Stromal cell of bone marrow (primary cell): ENCODE measurements at places on chromosomes 3 and 15.

DNA sequence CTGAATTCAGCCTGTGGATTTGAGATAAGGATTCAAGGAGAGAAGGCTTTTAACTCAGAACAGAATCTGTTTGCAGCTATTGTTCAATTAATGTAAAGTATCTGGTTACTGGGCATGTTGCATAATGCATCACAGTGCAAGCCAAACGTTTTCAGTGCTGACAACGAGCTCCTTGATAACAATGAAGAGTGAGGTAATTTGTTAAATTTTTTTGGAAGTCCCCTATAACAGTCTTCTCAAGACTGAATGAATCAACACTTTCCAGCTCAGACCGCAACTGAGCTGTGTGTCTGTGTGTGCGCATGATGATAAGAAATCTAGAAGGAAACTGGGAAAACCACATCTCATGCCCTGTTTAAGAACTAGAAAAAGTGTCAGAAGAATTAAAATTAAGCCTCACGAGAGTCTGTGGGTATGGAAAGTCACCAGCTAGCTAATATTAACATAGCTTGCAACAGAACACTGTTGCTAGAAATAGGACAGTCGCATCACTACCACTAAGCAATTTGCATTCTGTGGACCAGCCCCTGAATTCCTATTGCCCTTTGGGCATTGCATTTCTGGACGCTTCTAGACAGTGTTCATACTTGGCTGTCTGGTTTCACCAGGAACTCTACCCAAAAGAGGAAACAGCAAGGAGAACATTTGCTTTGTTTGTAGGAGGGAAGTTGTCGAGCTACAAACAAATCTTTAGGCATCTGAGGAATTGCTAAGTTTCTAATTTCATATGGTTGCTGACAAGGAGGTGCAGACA, 43.7 kb upstream of the ATP2C1 start:
- peak; percentile 29 for DNase-seq

GRCh38 chr3:182323898-182324297, 469.4 kb upstream of the ATP11B start:
- no peak for DNase-seq

- DNase-seq, result no peak
These were observed 760.8 kb upstream of the CFAP20DC start for GRCh38 chr3:59810606-59811005.

- DNase-seq, result peak; percentile 1
These were observed 681.6 kb upstream of the ARPP21 start for GRCh38 chr3:34957677-34958076.

- no peak for DNase-seq
These were observed 316.7 kb downstream of the CLSTN2 start for GRCh38 chr3:140251678-140252077.

- DNase-seq, result no peak
These were observed 2.3 kb upstream of the CFAP92 start for GRCh38 chr3:128996200-128996599.

DNA sequence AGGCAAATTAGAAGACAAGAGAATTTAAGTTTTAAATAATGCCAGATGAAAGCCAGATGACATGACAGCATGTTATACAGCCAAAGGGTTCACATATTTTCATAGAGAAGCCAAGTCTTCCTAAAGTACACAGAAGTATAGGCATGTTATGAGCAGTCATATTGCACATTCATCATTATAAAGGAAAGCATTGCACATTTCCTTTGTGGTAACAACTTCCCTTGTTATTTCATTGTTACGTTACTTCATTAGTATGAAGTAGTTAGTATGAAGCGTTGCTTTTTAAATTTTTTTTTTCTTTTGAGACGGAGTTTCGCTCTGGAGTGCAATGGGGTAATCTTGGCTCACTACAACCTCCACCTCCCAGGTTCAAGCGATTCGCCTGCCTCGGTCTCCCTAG, 4.6 kb upstream of the ABCC5 start:
- no peak for DNase-seq

GRCh38 chr15:51181905-51182304, 87.2 kb upstream of the TNFAIP8L3 start:
- DNase-seq, result no peak

DNA sequence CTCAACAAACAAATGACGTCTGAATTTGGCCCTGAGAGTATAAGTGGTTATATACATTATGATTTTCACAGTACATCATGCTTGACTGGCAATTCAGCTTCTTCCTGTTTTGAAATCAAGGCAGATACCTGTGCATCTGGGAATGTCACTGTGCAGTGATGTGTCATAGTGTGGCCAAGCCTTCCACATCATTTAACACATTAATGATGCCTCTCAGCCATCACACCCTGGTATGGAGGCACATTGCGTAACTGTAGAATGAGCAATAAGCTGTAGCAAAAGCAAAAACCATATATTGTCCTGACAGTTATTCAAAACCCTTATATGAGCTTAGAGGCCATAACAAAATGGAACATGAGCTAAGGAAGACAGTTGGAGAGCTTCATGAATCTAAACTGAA, 246.0 kb downstream of the EPHA3 start:
- no peak for DNase-seq

DNA sequence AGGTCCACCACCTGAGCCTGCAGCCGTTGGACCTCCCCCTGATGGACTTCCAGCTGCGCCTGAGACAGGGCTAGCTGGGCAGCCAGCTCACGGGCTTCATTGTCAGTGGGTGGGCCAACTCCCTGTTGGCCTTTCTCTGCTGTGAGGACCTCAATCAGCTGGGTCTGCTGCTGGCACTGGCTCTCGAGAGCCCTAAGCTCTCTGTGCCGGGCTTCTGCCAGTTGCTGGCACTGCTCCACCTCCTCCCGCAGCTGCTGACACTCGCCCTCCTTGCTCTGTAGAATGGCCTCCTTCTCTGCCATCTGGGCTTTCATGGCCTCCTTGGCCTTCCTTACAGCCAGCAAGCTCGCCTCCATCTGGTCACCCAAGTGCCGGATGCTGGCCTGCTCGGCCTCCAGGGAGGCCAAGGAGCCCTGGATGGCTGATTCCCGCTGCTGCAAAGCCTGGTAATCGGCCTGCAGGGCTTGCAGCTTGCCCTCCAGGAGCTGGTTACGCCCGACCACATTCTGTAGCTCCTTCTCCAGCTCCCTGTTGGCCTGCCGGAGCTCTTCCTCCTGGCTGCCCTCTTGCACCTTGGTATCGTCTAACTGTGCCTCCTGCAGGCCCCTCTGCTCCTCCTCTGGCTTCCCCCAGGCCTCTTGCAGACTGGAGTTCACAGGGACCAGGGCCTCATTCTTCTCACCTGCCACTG, 23.8 kb downstream of the CXCR6 start:
- no peak for DNase-seq

DNA sequence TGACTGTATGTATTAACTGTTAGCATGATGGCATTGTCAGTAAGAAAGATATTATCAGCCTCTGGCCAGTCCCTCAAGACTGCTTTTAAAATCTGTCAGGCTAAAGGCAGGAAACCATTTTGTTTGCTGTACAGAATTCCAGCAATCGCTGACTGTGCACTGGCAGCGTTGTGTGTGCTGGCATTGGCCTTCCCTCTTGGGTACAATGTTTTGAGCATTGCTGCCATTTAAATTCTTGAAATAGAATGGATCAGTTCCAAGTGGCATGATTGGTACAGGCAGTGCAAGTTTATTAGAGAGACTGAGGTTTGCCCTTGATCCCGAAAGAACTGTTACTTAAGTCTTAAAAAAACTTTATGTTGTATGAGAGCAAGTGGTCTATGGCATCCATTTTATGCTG, 788.7 kb downstream of the OTOL1 start:
- DNase-seq, result no peak

DNA sequence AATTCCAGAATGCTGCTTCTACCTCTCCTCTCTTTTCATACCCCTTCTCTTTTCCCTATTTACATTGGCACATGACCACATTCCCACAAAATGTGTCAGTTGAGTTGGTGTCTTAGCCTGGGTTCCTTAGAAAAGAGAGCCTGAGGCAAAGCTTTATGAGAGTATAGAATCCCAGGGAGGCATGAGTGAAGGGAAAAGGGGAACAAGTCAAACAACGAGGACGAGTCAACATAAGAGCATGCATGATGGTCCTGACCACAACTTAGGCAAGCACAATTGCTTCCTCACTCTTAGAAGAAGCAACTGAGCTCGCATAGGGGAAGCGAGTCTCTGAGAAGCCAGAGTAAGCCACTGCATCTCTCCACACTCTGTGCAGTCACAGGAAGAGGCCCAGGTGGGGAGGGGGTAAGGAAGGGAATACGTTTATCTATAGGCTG, 15.4 kb upstream of the ZNF774 start:
- peak; percentile 17 for DNase-seq

- no peak for DNase-seq
These were observed 130.3 kb downstream of the THSD4 start for GRCh38 chr15:71245588-71245987.

- DNase-seq, result no peak
These were observed 894.0 kb downstream of the NTRK3 start for GRCh38 chr15:87362531-87362930.

DNA sequence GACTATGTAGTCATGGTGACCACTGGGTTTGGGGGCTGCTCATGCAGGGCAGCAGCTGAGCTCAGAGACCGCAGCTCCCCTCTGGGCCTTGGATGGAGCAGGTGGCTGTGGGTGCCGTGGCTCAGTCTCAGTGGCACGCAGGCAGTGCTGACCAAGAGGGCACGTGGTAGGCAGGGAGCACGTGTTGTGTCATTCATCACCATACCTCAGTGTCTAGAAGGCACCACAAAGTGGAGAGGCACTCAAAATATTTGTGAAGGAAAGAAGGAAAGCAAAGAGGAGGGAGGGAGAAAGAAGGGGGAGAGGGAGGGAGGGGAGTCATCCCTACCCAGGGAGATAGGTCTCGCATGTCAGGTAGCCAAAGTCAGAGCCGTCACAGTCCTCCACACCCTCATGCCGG, 26.1 kb downstream of the EAF1 start:
- DNase-seq, result no peak

DNA sequence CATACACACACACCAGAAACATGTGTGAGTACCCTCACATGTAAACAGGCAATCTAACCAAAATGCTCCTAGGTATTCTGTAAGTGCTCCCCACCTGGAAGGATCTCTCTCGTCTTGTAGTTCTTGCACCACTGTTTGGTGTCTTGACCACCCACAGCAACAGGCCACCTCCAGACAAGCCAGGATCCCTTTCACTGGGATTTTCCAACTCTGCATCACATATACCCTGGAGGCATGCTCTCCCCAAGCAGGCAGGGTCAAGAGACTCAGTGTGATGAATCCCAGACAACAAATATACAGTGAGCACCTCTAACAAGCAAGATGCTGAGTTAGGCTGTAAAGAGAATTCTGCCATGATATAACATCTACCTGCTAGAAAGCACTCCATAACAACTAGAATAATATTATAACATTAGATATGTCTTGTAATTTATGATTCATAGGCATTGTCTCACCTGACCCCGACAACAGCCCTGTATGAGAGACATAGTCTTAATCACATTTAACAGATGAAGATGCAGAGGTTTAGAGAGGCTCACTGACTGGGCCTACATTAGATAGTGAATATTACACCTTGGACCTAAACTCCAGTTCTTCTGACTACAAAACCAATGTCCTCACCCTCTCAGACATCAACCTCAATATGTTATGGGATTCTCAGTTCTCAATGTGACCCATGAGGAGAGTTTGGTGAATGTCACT, 76.5 kb upstream of the BCL6 start:
- DNase-seq, result no peak

- no peak for DNase-seq
These were observed 356.6 kb upstream of the UBE2E2 start for GRCh38 chr3:22846566-22846965.

DNA sequence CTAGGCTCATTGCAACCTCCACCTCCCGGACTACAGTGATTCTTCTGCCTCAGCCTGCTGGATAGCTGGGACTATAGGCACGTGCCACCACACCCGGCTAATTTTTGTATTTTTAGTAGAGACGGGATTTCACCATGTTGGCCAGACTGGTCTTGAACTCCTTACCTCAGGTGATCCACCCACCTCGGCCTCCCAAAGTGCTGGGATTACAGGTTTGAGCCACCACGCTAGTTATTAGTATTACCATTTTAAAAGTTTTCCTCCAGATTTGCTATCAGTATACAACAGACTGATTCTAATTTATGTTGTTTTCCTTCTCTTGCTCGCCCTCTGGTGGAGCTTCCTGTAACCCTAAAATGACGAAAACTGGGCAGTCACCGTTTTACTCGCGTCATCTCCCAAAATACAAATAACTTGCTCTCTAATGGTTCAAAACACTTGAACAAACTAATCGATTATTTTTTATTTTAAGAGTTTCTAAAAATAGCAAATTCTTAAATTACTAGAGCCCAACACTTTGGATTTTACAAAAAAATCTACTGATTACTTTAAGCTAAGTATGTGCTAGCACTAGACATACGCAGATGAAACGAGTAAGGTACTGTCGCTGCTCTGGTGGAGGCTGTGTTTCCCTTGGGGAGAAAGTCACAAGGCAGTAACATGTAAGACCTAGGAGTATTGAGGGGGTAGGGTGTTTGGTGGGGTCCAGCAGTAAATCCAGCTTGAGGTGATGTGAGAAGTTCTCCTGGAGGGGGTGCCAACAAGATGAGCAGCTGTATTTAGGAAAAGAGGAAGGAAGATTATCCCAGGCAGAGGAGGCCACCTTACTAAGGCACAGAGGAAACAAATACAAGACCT, 203.3 kb downstream of the MBNL1 start:
- DNase-seq, result peak; percentile 54

DNA sequence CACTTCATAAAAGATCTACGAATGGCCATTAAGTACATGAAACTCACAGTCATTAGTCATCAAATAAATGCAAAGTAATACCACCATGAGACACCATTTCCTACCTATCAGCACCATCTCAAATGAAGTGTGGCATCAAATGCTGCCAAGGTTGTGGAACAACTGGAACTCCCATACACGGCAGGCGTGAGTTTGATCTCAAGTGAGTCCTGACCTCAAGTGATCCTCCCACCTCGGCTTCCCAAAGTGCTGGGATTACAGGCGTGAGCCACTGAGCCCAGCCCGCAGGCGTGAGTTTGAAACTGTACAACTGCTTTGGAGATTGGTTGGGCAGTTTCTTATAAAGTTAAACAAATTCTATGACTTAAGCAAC, 28.8 kb upstream of the HDAC11 start:
- DNase-seq, result no peak

DNA sequence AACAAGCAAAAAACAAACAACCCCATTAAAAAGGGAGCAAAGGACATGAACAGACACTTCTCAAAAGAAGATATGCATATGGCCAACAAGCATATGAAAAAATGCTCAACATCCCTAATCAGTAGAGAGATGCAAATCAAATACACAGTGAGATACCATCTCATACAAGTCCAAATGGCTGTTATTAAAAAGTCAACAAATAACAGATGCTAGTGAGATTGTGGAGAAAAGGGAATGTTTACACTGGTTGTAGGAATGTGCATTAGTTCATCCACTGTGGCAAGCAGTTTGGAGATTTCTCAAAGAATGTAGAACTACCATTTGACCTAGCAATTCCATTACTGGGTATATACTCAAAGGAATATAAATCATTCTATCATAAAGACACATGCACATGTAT, 44.5 kb downstream of the RIOX2 start:
- DNase-seq, result no peak

- no peak for DNase-seq
These were observed 947.7 kb downstream of the TUSC7 start for GRCh38 chr3:117657278-117657677.

- no peak for DNase-seq
These were observed 33.8 kb downstream of the SLC9A9 start for GRCh38 chr3:143814443-143814889.
